ENCODE measurements at places on chromosomes 2 and 18.

DNA sequence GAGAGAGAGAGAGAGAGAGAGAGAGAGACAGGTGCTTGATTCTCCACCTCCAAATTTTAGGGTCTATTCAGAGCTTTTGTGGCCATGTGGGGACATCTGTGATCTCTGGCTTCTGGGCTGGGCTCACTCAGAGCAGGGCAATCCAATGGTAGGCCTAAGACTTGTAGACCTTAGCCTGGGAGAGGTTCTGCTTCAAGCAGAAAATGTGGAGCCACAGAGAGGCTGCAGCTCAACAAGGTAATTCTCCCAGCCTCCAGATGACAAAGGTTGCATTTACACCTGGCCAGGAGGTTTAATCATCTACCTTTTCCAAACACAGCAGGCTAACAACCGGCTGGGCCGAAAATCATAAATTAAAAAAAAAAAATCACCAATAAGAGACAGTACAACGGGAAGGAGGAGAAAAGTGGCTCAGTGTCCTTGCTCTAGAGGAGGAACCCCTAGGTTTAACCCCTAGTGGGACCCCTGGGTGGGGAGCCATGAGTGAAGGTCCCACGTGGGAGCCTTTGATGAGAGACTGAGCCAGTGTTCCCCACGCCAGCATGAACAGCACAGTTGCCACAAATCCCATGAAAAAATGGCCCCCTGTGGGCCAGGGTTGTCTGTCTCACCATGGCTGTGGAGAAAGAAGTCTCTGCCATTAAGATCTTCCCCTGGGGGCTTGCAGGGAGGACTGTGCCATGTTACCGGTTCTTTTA is 124.0 kb upstream of the GATA6 start:
- no peak for DNase-seq

DNA sequence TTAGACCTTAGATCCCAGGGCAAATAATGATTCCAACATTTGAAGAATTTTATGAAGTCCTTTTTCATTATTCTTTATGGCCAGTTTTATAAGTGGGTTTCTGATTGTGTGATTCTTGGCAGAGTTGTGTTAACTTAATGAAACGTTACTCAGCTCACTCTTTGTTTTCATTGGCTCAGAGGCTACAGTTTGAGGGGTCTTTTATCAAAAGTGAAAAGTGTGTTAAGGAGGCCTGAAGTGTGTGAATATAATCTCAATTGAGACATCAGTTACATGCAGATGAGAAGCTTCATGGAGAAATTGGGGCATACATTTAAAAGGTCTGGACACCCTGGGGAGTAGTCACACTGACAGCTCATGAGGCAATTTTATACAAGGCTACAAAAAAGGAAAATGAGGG is 74.6 kb downstream of the ASXL3 start:
- DNase-seq: no peak

GRCh38 chr2:201447086-201447485 is 4.2 kb downstream of the TRAK2 start:
- no peak for DNase-seq

GRCh38 chr2:134206573-134206972 is 47.3 kb upstream of the MGAT5 start:
- DNase-seq: no peak

- DNase-seq: no peak
Observed at GRCh38 chr18:55142410-55142809, 183.1 kb upstream of the CCDC68 start.

- DNase-seq: no peak
Observed at GRCh38 chr2:239717706-239718105, 307.4 kb downstream of the NDUFA10 start.

All from amniotic stem cell (primary cell).